Stimulated activated CD8-positive, alpha-beta memory T cell treated with anti-CD3 and anti-CD28 coated beads, Interleukin-15, amount 100 ng/mL, for 4 hours (primary cell): ENCODE measurements at places on chromosomes 12 and 14.

GRCh38 chr12:10718279-10718821, 4.8 kb downstream of the YBX3 start:
- no peak for DNase-seq

- DNase-seq, result peak; percentile 19
Measured at GRCh38 chr14:73633116-73634010, 11.4 kb upstream of the DNAL1 start.

- DNase-seq, result no peak
Measured at GRCh38 chr12:95202691-95203486, 14.4 kb downstream of the FGD6 start.

GRCh38 chr14:101255765-101256125, 305.6 kb upstream of the DIO3 start:
- DNase-seq, result no peak

DNA sequence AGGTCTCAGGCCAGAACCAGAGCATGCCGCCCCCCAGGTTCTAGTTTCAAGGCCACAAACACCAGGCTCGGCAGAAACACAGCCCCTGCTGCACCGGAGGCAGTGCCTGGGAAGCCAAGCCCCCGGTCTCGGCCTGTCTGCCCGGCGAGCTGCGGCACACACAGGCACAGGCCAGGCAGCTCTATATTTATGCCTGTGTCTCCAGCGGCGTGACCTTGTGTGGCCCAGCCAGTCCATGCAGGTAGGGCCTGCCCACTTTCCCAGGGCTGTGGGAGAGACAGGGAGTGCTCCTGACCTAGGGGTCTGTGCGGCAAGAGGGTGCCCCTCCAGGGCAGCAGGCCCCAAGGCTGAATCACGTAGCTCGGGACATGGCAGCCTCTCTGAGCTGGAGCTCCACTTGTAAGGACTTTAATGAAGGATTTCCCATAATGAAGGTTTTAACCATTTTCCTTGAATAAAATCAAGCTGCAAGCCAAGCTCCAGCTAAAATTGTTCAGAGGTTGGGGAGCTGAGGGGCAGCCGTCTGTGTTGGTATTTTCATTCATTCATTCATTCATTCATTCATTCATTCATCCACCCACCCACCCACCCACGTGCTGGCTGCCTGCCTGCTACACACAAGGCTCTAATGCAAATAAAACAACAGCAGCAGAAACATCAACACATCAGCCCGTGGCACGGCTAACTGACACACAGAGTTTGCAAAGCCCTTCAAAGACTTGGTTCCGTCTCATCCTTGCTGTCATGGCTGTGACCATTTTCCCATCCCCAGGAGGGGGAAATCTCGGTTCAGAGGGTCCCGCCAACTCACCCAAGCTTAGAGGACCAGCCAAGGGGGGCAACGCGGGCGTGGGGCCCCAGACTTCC, 92.0 kb downstream of the RFLNA start:
- DNase-seq, result no peak

- DNase-seq, result no peak
Measured at GRCh38 chr12:130162267-130162666, at the start of gene FZD10. Gene FZD10, plus strand, starts transcription at chr12:130162464. Its CDS starts 479 bp downstream, at chr12:130162943.

DNA sequence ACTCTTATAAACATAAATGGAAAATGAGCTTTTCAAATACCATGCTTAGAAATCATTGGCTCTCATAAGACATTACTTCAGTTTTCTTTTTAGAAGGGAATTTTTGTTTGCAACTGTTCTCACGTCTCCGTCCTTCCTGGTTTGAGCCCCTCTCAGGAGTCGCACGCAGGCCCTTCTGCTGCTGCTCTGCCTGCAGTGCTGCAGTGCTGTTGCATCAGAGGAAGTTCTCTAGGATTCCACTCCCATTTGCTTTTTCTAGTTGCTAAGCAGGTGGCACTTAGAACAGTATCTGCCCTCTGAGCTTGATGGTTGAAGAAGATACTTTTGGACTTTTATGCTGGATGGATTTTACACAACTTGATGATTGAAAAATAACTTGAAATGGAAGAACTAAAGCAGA, 70.8 kb downstream of the SCN8A start:
- no peak for DNase-seq

DNA sequence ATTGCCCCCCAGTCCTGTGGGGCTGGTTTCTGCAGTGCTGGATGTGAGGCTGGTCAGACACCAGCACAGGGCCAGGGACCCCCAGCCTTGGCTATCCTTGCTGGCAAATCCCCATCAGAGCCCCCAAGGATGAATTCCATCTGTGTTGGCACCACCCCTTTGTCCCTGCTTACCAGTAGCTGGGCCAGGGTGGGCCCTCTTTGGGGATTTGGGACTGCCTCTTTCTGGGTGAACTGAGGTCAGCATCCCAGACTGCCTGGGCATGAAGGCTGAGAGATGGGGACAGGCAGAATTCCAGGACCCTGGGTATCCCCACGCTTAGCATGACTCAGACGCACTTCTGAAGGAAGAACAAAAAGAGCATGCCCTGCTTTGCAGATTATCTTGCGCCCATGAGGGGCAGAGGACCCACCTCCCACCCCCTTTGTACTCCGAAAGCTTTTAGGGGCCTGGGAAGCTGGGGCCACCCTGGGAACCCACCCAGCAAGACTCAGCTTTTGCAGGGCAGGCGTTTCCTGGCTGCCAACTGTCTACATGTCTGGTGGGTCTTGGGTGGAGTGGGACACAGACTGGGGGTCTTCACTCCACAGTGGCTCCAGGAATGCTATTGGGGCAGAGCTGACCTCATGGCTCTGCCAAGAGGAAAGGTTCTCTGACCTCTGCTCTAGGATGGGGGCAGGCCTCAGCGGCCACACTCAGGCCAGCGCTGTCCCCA, 26.8 kb downstream of the RFLNA start:
- no peak for DNase-seq

GRCh38 chr14:95216008-95216407, 58.7 kb upstream of the DICER1 start:
- DNase-seq, result no peak

DNA sequence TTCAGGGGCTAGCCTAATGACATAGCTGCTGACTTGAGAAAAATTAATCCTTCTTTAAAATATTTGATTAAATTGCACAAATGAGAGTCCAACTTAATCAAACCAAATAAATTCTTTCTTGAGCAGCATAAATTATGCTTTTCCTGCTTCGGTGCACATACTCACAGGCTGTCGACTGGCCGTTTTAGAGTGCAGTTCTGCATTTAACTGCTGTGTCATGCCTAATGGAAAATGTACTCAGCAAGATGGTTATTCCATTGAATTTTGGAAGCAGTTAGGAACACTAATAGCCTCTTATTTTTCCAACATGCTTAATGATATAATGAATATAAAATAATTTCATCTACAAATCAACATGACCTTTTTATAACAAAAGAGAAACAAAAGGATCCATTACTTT, 266.1 kb upstream of the LRIG3 start:
- DNase-seq, result no peak

- no peak for DNase-seq
Measured at GRCh38 chr12:98418357-98419075, 96.9 kb upstream of the TMPO start.

DNA sequence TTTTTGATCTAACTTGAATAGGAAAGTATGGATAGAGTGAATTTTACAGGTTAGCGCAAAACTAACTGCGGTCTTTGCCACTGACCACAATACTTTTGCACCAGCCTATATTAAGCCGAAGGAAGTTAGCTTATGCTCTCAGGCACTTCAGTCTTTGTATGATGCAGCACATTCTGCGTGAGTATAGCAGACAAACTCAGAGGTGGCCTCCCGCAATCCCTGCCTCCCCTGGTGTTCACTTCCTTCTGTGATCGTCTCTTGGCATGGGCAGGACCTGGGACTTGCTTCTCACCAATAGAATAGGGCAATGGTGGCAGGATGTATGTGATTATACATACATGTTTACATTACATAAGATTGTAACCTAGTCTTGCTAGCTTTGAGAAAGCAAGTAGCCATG, 10.3 kb upstream of the SLC6A13 start:
- DNase-seq, result no peak

DNA sequence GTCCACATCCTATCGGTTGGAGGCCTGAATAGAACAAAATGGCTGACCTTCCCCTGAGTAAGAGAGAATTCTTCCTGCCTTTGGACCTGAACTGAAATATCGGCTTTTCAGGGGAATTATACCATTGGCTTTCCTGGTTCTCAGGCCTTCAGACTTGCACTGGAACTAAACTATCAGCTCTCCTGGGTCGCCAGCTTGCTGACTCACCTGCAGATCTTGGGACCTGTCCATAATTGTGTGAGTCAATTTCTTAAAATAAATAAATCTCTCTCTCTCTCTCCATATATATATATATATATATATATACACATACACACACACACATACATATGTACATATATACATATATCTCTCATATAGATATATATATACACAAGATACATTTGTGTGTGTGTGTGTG, 41.6 kb downstream of the KCNK10 start:
- no peak for DNase-seq

DNA sequence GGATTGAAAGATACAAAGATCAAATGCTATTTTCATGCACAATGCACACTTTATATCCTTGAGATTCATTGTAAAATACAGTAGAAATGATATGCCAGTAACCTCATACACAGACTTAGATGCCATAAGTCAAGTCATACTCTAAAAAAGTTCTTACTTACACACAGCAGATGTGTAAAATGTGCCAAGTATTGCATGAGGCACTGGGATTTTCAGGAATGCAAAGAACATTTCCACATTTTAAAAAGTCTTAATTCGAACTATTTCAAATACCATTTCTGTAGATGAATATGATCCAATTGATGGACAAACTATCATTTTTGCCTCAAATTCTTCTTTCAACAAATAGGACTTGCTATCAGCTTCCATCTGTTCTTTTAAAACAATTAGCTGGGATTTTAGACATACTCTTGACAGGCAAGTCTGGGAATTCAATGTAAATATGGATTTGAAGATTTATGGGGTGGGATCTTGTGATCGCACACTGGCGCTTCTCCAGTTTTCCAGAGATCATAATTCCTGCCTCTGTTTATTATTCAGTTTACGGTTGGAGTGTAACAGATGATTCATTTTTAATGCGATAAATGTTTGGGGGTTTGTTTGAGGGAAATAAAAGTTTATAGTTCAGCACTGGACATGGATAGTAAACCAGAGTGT, 183.8 kb downstream of the PAX9 start:
- no peak for DNase-seq

GRCh38 chr14:89386212-89386886, 30.7 kb downstream of the FOXN3 start:
- no peak for DNase-seq

- DNase-seq, result no peak
Measured at GRCh38 chr12:26246483-26247164, 51.3 kb downstream of the SSPN start.

- peak; percentile 42 for DNase-seq
Measured at GRCh38 chr14:24080888-24081738, 9.8 kb downstream of the CPNE6 start.

DNA sequence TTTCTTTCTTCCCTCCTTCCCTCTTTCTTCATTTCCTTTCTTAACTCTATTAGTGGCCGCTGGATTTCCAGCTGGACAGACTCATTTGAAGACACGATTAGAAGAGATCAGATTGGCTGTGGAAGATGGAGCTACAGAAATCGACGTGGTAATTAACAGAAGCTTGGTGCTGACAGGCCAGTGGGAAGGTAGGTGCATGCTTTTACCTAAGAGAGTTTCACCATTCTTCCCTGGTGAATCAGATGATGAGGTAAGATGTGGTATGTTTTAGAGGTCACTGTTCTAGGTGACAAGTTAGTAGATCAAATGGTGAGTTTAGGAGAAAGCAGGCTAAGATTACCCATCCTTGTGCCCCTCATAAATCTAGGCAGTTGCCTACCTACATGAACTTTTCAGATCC, 51.6 kb downstream of the DERA start:
- DNase-seq, result no peak

- no peak for DNase-seq
Measured at GRCh38 chr12:96396914-96397313, 3.3 kb downstream of the CDK17 start.

GRCh38 chr14:92687681-92688433, 60.6 kb downstream of the LGMN start:
- no peak for DNase-seq

GRCh38 chr12:56644654-56645053, 1.1 kb downstream of the ATP5F1B start:
- DNase-seq, result no peak

DNA sequence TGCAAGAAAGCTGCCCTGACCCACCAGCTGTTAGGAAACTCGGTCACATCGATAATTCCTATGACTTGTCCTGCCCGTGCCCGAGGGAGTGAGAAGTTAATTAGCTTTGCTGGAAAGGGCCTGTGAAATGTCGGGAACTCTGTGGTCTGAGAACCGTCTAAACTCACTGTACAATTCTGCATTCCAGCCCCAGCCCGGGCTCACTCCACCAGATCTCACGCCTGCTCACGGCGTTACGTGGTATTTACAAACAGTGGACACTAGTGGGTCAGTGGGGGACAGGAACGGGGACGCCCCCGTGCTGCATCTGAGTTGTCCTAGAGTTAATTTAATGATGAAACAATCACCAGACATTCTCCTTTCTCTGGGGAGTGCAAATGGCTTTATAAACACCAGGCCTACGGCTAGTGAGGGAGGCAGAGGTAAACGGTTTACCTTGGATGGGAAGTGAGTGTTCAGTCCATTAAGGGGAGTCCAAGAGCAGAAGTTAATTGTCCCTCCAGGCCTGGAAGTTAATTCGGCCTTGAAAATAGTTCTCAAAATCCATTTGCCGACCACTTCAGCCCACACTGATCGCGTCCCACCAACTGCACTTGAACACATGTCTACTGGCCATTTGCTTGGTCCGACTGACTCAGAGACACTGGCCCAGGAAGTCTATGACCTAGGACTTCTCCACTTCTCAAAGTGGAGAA, 93.5 kb upstream of the MED13L start:
- DNase-seq, result no peak

DNA sequence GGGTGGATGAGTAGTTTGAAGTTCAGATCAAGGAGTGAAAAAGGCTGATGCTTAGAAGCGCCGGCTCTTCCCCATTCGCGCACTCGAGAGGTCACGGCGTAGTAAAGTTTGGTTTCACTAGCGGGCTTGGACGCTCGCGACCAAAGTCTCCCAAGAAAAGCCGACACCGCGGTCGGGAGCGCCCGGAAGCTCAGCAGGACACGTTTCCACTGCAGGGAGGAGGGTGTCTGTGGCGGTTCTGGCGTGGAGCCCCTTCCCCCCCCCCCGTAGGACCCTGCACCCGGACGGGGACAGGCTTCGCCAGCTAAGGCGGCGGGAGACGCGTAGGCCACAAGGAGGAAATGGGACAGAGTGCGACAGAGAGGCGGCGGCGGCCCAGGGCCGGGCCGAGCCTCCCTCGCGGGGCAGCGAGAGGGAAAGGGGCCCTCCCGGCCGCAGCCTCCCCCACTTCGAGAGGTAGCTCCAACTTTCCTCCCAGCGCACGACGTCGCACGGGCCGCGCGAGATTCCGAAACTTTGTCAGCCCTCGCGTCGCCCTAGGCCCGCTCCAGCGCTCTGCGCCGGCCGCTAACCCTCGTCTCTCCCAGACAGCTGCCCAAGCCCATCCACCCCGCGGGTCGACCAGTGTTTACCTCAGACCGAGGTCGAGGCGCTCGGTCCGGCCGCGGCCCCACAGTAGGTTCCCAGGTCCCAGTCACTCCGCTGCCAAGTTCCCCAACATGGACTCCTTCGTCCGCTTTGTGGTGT, 480 bp downstream of the SCAF11 start:
- peak; percentile 37 for DNase-seq

- DNase-seq, result no peak
Measured at GRCh38 chr12:52539821-52540173, 13.1 kb downstream of the KRT71 start.
